ENCODE measurements at places on chromosomes 13 and 19.
A peak's percentile ranks its signal among the peaks of the same experiment; 100 is the strongest.

- DNase-seq = no peak
Observed at GRCh38 chr19:7628589-7629311, 595 bp downstream of the XAB2 start.

- no peak for DNase-seq
Observed at GRCh38 chr19:38023671-38024541, 116.9 kb downstream of the SIPA1L3 start.

DNA sequence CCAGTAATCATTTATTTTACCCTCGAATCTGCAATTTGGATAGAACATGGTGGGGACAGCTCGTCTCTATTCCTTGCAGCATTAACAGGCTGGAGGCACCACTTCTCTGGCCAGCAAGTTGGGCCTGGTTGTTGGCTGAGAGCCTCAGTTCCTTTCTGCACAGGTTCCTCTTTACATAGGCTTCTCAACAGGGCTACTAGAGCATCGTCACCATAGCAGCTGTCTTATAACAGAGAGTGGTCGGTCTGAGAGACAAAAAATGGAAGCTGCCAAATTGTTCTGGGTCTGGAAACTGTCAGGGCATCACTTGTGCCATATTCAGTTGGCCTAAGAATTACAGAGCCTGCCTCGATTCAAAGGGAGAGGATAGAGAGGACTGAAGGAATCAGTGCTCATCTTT lies 86.7 kb downstream of the DNAJC15 start:
- DNase-seq = no peak

- DNase-seq = no peak
Observed at GRCh38 chr19:4241824-4242430, 5.0 kb upstream of the YJU2 start.

DNA sequence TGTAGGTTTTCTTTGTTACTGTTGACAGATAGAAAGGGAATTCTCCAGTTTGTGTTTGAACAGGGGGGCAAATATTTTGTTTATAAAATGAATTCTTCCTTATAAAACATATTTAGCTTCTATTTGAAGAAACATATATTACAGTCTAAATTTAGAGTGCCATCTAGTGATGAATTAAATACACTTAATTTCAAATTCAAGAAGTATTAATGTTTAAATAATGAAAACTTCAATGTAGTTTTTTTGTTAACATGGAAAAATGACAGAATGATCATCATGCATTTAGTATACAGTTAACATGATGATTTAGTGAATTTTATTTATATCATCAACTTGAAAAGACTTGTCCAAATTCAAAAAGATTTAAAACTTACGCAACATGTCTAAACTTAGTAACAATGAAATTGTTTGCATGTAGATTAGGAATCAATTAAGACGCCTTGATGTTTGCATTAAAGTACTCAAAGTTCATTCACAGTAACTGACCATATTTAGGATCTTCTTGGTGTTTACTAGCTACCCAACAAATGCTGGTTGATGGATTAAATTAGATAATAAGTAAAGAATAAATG lies 765.9 kb upstream of the SLITRK1 start:
- no peak for DNase-seq

DNA sequence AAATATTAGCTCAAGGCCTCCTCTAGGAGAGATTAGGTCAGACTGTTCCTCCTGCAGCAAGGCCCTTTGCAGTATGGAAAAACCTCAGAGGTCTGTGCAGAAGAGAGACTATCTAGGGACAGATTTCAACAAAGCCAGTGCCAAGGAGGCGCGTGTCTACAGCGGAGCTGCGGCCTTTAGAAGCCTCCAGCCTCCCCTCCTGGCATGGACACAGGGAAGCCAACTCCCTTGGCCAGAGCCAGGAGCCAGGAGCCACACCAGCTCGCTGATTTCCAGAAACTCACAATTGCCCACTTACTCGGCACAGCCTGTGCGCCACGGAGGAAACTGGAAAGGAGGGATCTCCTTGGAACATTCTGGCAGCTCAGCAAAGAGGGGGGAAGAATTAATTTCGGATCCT lies 63.4 kb downstream of the INSR start:
- no peak for DNase-seq

DNA sequence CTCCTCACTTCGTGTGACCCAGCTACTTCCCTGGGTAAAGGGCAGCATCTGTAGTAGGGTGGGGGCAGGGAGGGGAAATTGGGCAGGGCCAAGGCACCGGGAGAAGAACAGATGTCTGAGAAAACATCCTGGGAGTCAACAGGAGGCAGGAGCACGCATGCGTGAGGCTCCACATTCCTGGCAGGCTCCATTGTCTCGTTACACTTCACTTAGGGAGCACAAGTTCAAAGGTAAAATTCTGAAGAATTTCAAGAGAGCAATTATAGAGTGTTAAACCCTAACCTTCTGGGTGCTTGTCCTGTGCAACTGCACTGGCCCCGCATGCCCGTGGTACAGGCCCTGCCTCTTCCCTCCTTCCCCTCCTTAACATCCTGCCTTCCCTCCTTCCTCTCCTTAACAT lies 79.6 kb upstream of the POMP start:
- DNase-seq = no peak

- DNase-seq = no peak
Observed at GRCh38 chr13:23372264-23372906, 61.1 kb downstream of the SACS start.

GRCh38 chr19:49856574-49857021 lies 5.6 kb downstream of the PTOV1 start:
- DNase-seq = no peak

DNA sequence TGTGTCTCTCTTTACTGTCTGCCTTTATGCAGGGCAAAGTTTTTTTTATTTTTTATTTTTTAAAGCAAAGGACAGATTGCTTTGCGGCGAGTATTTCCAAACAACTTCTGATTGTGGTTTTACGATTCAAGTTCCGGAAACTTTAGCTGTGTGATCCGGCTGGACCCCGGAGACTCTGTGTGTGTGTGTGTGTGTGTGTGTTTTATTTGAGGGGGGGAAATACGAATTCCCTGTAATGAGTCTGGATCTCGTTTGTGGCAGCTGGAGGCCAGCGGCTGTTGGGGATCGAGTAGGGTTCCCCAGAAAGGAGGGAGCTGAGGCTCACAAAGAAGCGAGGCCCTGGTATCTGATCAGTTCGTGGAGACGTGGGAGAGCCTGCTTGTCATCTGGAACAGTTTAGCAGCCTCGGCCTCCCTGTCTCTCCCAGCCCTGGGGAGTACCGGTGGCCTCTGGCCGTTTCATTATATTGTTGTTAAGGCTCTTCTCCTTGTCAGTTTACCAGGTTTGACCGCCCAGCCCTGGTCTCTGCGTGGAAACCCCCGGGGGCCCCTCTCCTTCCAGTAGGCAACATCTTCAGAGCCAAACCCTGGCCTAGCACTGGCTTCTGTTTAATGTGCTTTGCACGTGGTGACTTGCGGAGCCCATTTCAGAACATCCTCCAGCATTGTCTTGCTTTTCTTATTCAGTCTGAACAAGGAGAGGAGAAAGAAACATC lies 1.3 kb downstream of the FARP1 start:
- no peak for DNase-seq

- DNase-seq = peak; percentile 84
Observed at GRCh38 chr19:57947419-57948134, at the start of gene ZNF256. Gene ZNF256, minus strand, starts transcription at chr19:57947706. Its CDS starts 232 bp downstream, at chr19:57947474.

DNA sequence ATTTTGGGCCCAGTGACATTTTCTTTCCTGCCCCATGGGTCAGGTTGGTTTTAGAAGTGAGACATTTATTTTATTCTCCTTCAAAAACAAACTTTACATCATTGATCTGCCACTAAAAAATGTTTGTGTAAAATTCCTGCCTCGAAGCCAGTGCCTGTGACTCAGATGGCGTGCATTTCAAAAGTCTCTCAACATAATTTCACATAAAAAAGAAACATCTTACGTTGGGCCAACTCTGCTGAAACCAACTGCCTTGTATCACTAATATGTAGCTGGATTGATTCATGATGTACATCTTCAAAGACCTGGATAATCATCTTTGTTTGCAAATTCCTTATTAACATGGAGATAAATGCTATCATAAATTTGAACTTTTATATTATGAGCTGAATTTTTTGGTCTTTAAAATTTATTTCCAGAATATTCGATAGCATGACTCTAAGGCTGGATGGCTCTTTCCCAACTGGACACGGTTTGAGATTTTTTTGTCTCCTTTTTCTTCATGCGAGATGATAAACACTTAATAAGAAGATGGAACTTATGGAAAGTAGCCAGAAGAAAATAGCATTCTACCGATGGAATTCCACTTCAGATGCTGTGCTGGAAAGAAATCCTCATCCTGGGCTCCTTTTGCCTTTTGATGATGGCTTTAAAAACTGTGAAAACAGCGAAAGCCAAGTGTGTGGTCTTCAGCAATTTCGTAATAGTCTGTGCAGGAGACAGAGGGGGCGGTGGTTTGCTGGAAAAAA lies 420.5 kb downstream of the FGF9 start:
- no peak for DNase-seq

DNA sequence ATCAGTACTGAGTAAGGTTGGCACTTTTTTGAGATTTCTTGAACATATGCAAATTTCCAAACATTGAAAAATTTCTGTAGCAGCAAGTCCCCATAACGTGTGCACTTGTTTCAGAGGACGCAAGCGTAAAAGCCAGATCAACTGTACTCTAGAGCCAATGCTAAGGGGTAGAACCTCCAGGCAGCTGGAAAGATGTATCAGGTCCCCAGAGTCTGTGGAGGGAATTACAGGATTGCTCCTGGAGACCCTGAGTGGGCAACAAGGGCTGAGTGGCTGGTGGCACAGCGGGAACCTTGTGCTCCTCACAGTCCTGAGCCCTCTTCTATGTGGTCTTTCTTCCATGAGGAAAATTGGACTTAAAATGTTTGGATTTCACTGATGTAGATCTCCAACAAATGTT lies 53.9 kb upstream of the AMER2 start:
- no peak for DNase-seq

DNA sequence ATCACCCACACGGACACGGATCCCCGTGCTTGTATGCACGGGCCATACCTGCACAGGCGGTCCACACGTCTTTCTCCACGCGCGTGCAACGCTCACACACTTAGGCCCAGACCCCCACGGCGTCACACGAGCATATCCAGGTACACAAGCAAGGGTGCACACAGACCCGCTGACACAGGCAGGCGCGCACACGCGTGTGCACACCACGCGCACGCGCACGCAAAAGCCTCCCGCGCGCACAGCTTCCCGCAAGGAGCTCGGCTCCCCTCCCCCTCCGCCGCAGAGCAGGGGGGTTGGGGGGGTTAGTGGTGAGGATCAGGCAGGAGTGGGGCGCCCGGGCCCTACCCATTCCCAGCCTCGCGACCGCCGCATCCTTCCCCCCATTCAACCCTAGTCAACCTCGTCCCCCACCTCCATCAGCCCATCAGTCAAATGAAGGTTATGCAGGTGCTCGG lies 407 bp downstream of the RAB3A start:
- DNase-seq = no peak

DNA sequence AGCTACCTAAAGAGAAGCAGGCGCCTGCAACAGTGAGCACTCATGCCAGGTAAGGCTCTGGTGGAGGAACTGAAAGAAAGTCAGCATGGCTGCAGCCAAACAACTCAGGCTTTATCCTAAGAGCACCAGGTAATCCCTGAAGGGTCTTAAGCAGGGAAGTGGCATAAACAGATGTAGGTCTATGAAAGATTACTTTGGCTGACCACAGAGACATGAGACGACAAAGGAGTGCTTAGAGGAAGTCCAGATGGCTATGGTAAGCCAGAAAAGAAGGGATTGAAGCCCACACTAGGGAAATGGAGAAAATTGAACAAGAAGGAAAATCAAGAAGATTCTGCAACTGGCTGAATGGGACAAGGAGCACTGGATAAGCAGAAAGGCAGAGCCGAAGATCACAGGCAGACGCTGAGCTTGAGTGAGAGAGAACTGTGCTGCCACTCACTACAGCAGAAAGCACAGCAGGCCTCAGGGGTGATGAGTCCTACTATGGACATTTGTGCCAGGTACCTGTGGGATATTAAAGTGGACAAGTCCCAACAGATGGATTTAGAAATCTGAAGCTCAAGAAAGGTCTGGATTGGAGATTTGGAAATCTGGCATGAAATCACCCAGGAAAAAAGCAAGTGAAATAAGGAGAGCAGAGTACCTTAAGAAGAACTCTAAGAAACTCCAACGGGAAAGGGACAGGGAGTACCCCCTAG lies 4.2 kb downstream of the RCBTB1 start:
- DNase-seq = no peak

DNA sequence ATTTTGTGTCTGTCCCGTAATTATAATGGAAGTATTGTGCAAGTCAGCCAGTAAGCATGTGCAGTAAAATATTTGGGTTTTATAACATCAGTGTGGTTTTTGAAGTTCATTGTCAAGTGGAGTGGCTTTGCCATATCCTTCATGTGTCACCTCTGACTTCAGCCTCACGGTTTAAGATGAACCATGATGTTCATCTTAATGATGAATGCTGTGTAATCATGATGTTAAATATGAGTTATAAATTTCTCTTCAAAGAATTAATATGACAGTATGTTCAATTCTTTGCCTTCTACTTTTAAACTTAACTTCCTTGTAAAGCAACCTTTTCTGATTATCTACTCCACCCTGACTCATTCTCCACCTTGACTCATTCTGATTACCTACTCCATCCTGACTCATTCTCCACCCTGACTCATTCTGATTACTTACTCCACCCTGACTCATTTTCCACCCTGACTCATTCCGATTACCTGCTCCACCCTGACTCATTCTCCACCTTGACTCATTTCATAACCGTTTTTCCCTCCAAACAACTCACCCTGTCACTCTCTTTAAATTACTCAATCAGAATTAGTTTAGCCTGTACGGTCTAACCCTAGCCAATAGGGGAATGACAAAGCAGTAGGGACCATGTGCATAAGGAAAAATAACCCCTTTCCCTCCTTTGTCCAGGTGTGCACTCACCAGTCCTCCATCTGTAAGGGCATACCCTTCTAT lies 50.3 kb upstream of the ANKRD10 start:
- peak; percentile 14 for DNase-seq

All from stimulated activated CD4-positive, alpha-beta T cell treated with anti-CD3 and anti-CD28 coated beads, Interleukin-2, amount 100 ng/mL, for 48 hours (primary cell).